ENCODE measurements at places on chromosomes 1 and 21.
A peak's percentile ranks its signal among the peaks of the same experiment; 100 is the strongest.

DNA sequence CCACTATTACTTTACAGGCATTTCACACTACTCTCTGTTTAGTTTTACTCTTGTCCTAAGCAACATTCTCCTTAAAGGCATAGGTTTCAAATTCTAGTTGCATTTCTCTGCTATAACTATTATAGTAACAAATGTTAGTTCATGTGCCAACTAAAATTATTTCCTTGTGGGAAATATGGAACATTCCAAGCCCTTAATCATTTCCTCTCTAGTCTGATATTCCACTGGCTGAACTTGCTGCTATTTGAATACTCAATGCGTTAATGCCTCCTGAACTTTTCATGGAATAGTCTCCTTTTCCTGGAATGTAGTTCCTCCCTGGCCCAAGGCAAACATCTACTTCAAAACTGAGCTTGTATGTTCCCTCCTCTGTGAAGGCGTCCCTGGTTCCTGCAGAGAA, 19.3 kb upstream of the TBX19 start:
- DNase-seq, result peak; percentile 60

DNA sequence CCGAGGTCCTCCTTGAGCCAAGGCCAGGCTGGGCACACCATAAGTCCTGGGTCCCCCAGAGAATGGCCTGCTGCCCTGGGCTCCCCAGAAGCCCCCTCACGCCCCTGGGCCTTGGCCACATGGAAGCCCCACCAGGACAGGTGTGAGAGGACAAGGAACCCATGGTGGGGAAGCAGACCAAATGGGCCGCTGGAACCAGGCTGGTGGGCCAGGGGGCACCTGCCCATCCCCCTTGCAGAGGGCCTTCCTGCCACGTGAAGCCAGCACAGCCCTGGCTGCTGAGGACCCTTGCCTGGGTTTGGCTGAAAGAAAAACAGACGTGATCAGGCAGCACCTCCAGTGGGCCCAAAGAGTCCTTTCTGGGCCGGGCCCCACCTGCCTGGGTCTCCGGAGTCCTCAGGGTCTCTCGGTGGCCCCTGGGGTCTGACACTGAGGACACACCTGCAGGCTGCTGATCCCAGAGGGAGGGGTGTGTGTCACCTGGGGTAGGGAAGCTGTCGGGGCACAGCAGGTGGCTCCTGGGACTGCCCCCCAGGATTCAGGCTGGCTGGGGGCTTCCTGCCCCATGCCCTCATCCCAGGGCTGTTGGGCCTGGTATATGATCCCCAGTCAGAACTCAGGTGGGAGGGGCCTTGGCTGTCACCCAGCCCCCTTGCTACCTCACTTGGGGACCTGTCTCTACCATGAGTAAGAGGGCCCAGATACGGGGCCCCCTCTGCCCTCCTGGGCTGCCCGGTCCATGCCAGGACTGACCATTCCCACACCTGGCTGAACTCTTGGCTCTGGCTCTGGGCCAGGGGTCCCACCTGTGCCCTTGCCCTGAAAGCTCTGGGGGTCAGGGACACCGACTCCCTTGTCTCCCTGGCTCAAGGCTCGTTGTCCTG, 3.3 kb upstream of the SMYD3 start:
- DNase-seq, result no peak

DNA sequence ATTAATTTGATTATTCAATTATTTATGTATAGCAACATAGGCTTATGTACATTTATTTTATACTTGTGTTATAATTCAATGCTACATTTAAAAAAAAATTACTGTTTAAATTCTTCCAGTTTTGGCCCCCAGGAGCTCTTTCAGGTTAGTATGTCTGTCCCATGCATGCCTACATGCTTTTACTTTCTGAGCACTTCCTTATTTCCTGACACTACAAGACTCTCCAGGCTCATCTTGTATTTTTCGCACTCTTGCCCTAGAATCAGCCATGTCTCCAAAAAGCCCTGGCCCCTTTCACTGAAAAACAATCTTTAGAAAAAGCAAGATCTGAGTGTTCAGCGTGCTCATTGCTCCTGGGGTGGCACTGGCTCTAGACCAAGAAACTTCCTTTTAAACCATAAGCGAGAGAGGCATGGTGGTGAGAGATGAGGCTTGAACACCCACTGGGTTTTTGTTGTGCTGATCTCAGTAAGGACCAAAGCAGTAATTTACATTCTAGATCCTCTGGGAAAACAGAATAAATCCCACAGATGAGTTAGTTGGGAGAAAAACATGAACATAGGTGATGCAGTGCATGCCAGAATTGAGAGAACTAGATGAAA, 95.0 kb downstream of the SLC30A10 start:
- no peak for DNase-seq

GRCh38 chr1:153934746-153935145, 11.8 kb downstream of the DENND4B start:
- DNase-seq, result no peak

DNA sequence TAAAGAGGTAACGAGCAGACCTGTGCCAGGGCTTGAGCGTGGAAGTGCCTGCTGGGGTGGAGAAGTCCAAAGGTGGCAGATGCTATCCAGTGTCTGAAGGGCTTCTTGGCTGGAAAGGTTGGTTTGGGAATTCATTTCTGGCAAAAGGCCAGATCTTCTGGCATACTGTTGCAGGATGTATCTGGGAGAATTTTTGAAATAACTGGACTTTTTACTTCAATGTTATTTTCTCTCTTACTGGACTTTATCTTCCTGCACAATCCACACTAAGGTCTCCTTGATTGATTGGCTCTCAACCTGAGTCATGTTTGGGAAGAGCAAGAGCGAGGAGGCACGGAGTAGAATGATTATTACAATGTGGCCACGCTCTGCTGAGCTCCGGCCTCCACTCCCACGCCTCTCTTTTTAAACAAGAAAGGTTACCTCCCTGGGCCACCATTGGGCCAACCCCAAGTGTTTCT, 278.4 kb downstream of the TM2D1 start:
- no peak for DNase-seq

DNA sequence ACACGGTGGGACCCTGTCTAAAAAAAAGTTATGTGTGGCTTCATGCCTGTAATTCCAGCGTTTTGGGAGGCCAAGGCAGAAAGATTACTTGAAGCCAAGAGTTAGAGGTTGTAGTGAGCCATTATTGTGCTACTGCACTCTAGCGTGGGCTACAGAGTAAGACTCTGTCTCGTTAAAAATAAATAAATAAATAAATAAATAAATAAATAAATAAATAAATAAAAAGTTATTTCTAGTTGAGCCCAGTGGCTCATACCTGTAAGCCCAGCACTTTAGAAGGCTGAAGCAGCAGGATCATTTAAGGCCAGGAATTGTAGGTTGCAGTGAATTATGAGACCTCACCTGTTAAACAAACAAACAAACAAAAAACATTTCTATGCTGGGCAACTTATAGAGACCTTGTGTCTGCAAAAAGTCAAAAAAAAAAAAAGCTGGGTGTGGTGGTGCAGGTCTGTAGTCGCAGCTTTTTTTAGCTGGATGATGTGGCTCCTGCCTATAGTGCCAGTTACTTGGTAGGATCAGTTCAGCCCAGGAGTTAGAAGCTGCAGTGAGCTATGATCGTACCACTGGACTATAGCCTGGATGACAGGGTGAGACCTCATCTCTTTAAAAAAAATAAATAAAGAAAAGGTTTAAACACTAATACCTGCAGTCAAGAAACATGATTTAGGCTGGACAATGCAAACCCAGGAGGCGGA, 25.6 kb downstream of the GON4L start:
- DNase-seq, result no peak

DNA sequence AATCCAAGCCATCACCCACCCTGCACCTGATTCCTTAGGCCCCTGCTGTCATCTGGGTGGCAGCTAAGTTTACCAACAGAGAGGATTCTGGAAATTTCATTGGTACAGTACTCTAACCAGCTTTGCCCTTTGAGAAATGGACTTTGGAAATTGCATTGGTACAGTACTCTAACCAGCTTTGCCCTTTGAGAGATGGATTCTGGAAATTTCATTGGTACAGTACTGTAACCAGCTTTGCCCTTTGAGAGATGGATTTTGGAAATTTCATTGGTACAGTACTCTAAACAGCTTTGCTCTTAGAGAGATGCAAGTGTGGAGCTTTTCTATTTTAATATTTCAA, 42.5 kb downstream of the MAB21L3 start:
- no peak for DNase-seq

GRCh38 chr1:207025146-207025880, 7.2 kb downstream of the C1orf116 start:
- peak; percentile 66 for DNase-seq

- no peak for DNase-seq
Observed at GRCh38 chr1:19153169-19153568, 56.9 kb downstream of the UBR4 start.

DNA sequence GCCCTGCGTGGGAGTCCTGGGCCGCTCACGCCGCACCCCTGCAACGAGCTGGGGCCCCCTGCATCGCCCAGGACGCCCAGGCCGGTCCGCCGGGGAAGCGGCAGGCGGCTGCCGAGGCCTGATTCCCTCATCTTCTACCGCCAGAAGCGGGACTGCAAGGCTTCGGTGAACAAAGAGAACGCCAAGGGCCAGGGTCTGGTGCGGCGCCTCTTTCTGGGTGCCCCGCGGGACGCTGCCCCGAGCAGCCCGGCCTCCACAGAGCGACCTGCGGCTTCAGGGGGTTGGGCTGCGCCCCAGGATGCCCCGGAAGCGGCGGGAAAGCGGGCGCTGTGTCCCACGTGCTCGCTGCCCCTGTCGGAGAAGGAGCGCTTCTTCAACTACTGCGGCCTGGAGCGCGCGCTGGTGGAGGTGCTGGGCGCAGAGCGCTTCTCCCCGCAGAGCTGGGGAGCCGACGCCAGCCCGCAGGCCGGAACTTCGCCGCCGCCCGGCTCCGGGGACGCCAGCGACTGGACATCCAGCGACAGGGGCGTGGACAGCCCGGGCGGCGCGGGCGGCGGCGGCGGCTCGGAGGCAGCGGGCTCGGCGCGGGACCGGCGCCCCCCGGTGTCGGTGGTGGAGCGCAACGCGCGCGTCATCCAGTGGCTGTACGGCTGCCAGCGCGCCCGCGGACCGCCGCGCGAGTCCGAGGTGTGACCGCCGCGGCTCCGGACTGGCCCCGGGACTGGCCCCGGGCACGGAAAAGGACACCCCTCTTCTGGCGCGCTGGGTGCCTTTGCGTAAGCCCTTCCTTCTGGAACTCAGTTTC, 2.7 kb downstream of the FAM110D start:
- no peak for DNase-seq

DNA sequence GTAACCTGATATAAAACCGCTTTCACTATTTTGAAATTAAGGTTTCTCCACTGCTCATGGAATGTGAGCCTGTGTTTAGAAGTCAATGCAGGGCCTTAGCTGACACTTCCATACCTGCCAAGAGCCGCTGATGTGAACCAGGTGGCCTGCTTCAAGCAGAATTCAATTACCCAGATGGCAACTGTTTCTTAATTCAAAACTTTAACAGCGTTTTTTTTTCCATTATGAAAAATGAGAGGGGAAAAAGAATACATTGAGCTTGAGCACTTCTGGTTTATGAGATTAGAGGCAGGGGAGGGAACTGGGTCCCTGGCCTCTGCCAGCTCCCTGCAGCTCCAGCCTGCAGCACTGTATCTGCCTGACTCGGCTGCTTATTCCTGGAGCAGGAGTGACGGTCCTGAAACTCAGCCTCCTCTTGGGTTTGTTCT, 7.7 kb upstream of the ATP1A1 start:
- no peak for DNase-seq

DNA sequence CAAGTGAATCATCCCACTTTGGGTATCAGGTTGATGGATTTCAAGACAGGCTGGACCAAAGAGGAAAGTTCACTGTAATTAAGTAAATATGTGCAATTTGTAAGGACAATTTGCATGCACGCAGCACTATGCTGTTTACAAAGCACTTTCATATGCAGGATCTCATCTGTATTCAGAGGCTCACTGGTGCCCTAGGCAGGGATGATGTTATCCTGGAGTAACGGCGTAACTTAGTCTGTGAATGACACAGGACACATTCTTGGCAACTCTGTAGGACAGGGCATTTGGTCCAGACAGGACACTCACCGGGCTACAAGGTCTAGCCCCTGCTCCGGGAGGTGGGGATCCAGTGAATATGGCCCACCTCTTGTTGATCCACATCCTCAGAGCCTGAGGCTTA, 365.4 kb upstream of the DUSP10 start:
- DNase-seq, result no peak

GRCh38 chr1:164604541-164604940, 45.6 kb downstream of the PBX1 start:
- DNase-seq, result peak; percentile 41

DNA sequence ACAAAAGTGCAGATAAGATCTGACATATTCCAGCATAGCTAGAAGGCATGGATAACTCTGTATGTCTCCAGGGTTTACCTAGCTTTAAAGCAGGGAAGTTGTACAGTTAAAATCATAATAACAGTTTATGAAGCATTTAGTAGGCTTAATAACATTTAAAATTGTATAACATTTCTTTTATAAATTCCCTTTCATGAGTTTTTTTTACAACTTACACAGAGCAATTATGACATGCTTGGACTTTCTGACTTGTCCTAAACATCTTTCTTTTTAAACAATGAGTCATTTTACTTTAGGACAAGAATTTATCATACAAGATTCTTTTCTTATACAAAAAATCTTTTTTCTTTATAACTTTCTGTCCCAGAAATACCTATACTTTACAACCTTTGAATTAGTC, 408.5 kb upstream of the NEGR1 start:
- no peak for DNase-seq

GRCh38 chr1:224816062-224816461, 113.4 kb upstream of the DNAH14 start:
- DNase-seq, result no peak

DNA sequence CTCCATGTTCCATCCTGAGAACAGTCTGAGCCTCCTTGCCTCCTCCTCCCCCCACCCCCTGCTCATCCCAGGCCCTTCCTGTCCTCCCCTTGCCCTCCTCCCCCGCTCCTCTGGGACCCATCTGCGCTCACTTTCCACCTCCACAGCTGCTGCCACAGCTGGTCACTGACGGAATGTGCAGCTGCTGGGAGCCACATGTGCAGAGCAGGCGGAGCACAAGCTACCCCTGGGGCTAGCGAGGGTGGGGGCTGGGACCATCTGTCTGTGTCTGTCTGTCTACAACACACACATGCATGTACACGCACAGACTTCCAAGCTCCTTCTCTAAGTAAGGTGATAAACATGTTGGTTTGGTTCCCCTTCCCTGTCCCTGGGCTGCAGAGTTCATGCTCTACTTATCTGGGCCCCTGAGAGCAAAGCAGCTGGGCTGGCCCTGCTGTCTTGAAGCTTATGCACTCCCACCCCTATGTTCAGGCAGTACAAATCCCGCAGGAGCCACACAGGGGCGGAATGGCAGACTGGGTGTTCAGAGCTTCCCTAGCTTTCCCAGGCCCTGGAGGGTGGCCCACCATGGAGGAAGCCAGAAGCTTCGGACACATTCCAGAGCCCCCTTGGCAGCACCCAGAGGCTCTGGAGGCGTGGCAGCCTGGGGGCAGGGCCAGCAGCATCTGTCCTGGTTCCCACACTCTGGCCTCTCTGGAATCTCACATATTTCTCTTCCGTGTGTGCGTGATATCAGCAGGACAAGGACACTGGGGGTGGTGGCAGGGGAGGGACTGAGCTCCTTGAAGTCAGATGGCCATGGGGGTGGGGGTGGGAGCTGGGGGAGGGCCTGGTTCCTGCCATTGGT, 7.0 kb upstream of the HEYL start:
- no peak for DNase-seq
